Stimulated activated CD4-positive, alpha-beta T cell treated with anti-CD3 and anti-CD28 coated beads, Interleukin-2, amount 100 ng/mL, for 4 hours (primary cell): ENCODE measurements at places on chromosomes 6 and 20.
A peak's percentile ranks its signal among the peaks of the same experiment; 100 is the strongest.

GRCh38 chr20:17643531-17644188, 38.4 kb downstream of the RRBP1 start:
- DNase-seq = no peak

- no peak for DNase-seq
These were observed 17.8 kb downstream of the ALDH8A1 start for GRCh38 chr6:134932098-134932497.

- DNase-seq = no peak
These were observed 58.6 kb downstream of the FAM120B start for GRCh38 chr6:170365121-170365520.

DNA sequence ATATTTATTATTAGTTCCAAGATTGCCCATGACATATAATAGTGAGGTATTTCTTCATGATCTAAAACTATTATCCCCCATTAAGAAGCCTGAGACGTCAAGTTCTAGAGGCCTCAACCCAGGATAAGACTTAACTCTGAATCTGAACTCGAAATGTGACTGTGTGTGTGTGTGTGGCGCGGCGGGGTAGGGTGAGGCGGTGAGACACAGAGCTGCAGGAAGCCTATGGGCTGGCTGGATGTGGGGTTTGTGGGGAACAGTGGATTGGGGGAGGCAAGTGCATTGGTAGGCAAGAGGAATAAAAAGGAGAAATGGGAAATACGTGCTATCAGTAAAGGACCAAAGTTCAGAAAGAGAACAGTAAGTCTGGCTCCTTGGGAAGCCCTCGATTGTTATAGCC, 66.5 kb upstream of the RNF146 start:
- no peak for DNase-seq

- no peak for DNase-seq
These were observed 45.6 kb downstream of the APCDD1L start for GRCh38 chr20:58469616-58470015.

GRCh38 chr6:29737707-29738630, 14.7 kb downstream of the HLA-F start:
- peak; percentile 60 for DNase-seq

GRCh38 chr20:1894951-1895673, at the start of gene SIRPA:
TSS of gene SIRPA (plus strand) at chr20:1895407. CDS start at chr20:1895448, 41 bp downstream.
- DNase-seq = no peak

DNA sequence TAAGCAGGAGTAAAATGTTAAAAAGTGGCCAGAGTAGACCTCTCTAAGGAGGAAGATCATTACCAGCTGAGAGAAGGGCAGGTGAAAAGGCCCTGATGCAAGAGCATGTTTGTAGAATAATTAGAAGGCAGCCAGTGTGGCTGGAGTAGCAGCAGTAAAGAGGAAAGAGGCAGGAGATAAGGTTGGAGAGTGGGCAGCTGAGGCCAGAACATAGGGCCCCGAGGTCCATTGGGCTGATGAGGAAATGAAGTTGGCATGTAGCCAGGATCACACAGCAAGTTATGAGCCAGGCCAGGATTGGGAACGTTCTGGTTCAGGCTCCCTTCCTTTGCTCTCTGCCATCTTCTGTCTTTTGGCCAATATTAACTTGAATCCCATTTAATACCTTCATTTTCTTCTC, 51.6 kb downstream of the RALY start:
- no peak for DNase-seq

DNA sequence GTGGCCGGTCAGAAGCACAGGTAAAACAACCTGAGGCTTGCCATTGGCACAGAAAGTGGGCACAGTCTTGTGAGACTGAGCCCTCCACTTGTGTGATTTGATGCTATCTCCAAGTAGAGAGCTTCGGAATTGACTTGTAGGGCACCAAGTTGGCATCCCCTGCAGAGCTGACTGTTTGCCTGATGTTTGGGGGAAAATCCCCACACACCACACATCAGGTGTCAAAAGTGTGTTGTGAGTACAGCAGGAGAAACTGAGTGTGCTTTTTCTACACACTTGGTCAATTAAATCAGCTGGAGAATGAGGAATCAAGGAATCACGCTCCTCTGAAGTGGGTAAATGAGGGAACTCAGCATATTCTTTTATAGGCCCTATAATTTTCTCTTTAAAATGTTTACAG, 989 bp downstream of the SERINC3 start:
- DNase-seq = no peak

- DNase-seq = no peak
These were observed 938.5 kb downstream of the TBC1D32 start for GRCh38 chr6:120395784-120396183.

DNA sequence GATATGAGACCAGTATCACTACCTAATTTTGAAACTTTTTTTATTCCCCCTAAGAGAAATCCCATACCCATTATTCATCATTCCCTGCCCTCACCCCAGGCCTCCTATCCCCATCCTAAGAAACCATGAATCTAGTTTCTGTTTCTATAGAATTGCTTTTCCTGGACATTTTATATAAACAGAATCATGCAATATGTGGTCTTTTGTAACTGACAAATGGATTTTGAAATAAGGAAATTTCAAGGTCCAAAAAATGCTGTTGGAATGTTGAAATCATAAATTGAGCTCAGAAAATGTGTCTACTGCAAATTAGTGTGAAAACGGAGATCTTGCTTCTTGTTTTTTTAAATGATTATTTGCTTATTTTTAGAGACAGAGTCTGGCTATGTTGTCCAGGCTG, 25.1 kb downstream of the RNF217 start:
- no peak for DNase-seq

GRCh38 chr20:62705627-62706026, 3.0 kb upstream of the NTSR1 start:
- no peak for DNase-seq

DNA sequence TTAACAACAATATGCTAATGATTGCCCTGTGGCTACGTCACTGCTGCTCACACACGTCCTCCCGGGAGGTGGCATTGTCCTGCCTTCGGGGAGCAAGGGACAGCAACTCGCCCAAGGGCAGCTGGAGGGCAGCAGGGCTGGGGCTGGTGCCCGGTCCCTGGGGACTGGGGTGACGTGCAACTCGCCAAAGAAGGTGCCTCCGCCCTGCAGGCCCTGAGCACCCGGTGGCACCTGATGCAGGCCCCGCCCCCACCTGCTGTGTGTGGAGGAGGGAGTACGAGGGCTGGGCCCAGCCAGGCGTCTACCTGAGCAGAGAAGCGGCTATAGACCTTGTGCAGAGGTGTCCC, 64.8 kb upstream of the SLCO4A1 start:
- no peak for DNase-seq

DNA sequence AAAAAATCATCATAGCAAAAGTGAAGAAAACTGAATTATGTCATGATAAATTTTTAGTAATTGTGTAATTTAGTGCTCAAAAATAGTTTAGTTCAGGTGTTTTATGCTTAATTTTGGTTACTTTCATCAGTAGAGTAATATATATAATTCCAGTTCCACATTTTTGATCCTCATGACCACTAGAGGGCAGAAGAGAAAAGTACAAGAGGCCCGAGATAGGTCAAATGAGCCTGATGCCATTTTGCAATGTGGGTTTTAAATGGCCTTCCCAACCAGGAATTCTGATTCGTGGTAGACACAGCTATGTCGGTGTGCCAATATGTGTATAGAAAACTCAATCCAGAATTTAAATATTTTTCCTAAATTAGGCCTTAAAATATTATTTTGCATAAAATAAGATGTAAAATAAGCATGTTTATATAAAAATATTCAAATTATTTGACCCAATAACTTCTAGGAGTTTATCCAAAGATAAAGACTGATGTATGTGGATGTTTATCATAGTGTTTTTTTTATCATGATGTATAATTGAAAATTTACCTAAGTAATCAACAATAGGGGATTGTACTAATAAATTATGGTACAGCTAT, 159.7 kb upstream of the RPS6KA2 start:
- peak; percentile 10 for DNase-seq

- no peak for DNase-seq
These were observed 9.4 kb upstream of the SLC4A11 start for GRCh38 chr20:3248167-3248992.

GRCh38 chr6:69019832-69020231, 384.8 kb downstream of the ADGRB3 start:
- DNase-seq = no peak

GRCh38 chr6:46888031-46888430, 33.7 kb downstream of the ADGRF5 start:
- DNase-seq = no peak

DNA sequence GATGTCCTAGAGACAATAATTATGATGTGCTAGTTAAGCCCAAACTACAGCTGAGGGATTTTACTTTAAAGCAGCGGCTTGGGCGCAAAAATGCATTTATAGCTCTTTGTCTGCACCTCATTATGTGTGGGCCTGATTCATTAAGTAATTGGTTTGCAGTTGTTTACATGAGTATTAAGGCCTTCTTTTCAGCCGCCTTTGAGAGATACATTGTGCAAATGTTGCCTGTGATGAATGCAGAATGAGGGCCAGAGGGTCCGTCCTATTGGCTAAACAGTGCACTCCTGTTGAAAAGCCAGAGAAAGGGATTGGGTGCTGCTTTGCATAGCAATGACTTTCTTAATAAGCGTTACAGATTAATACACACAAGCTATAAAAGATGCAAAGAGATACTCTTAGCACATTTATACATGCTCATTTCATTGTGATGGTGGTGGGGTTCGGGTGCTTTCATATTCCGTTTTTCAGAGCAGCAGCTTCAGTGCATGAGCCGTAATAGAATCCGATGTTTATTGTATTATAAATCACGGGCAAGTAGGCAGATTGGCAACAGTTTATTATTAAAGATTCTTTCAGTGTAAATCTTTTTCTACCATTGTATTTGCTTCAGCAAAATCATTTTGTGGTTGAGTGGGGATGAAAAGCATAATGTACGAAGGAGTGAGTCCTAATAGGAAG, 68.2 kb upstream of the XRN2 start:
- DNase-seq = no peak

- no peak for DNase-seq
These were observed 123.6 kb upstream of the DST start for GRCh38 chr6:56766139-56766805.

- DNase-seq = no peak
These were observed 67.1 kb upstream of the ADGRF1 start for GRCh38 chr6:47109281-47109680.

DNA sequence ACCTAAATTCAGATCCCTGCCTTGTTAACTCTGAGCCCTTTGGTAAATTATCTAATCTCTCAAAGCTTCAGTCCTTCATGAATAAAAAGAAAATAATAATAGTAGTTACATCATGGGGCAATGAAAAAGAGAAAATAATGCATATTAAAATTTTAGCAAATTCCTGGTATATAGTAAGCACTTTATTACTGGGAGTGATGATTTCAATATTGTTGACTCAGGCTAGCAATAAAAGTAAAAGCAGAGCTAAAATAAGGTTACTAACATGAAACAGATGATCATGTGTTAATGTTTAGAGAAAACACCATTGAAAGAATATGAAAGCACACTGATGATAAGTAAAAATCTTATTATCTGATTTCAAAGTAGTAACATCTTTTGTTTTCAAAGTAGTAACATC, 13.6 kb downstream of the GINS1 start:
- no peak for DNase-seq

GRCh38 chr6:101578306-101578705, 184.8 kb downstream of the GRIK2 start:
- DNase-seq = no peak

DNA sequence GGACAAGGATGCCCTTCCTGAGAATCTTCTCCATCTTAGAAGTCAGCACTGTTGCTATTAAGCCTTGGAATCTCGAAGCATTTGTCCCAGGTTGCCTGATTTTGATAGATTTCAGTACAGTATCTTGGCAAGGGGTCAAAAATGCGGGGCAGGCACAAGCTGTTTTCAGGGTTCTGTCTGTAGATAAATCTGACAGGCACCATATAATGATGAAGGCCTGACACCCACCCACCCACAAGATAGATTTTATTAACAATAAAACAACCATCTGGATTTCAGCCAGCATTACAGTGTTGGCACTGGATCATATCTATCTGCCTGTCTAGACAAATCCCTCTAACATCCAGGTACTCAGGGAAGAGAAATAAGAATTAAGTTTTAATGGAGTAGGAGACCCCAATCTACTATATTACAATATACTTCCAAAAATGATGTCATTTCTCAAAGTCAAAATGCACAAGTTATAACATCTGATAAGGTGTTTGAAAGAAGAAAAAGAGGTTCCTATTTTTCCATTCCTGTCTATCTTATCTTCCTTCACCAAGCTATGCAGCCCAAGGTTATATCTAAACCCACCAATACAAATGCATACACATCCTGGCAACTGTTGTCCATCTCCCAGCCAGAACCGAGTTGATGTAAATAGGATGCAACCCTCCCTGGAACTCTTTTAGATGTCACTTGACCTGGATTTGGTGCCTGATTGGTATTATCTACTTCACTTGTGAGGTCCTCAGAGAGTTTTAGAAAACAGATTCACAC, 10.7 kb downstream of the NEDD9 start:
- no peak for DNase-seq

DNA sequence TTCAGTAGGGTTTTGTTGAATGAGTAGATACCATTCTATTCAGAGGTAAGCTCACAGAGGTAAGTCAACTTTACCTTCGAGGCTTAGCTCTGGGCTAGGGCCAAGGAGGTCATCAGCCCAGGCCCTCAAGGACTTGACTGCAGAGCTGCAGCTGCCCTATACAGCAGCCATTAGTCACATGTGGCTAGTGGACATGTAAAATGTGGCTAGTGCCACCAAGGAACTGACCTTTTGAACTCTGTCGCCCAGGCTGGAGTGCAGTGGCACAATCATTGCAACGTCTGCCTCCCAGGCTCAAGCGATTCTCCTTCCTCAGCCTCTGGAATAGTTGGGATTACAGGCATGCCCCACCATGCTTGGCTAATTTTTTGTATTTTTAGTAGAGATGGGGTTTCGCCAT, 47.9 kb upstream of the EPB41L1 start:
- DNase-seq = no peak

DNA sequence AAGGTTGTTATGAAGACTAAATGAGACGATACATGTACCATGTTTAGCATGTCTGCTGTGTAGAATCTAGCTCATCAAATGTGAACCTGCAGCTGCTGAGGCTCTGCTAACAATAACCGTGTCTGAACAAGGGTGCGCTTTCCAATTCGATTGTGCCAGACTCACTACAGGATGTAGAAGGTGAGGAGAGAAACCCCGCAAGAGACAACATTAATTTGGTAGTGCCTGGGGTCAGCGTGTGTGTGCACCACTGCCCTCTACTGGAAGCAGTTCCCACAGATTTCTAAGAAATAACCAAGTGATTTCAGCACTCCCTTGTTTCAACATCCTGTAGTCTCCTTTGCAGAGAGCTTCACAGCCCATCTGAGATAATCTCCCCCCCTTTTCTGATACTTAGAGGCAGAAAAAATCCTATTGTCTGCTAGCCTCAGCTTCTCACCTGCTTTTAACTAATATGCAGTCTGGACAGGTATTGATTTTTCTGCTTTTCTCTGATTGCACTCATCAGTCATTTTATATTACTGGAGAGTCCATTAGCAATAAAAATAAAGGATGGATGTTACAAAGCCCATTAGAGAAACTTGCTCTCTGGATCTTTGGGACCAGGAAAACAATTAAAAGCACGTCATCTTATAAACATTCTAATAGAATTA, 96.7 kb upstream of the BACH2 start:
- peak; percentile 68 for DNase-seq

- no peak for DNase-seq
These were observed 348.4 kb downstream of the TPBG start for GRCh38 chr6:82711971-82712370.

- DNase-seq = no peak
These were observed 67.1 kb downstream of the SYCP2 start for GRCh38 chr20:59866338-59866737.
